Kidney glomerular epithelial cell (primary cell): ENCODE measurements at places on chromosomes 4 and X.

GRCh38 chr4:146359771-146360170, 145.4 kb downstream of the REELD1 start:
- no peak for DNase-seq

DNA sequence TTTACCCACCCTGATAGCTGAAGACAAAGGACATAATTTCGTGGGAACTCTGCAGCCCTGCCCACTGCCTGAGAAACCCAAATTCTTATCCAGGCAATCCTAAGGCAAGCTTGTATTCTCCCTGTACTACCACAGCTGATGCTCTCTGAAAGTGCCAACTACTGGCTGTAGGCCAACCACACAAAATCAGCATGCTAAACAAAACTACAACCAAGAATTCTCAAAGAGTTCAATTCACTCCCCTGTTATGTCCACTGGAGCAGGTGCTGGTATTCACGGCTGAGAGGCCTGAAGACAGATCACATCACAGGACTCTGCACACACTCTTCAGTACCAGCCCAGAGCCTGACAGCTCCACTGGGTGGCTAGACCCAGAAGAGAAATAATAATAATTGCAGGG, 375.9 kb upstream of the NDST4 start:
- DNase-seq: no peak

GRCh38 chr4:88045021-88045420, 37.6 kb downstream of the PKD2 start:
- DNase-seq: no peak

- no peak for DNase-seq
Observed at GRCh38 chrX:9560219-9560618, 95.4 kb downstream of the TBL1X start.

- DNase-seq: no peak
Observed at GRCh38 chr4:80062527-80062926, 10.5 kb downstream of the ANTXR2 start.

DNA sequence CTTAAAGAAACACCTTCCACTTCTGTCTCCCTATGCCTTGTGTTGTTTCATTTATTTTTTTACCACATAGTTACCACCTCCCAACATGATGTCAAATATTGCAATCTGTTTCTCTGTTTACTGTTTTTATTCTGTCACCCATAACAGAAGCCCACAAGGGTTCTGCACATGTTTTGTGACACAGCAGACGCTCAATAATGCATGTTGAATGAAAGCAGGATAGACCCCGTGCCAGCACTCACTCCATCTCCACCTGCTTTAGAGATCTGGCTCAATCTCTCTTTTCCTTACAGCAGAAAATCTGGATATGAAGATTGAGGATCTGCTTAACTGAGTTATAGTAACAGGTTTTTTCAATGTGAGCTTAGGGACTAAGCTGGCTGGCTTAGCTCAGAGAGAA, 116.8 kb upstream of the NUDT10 start:
- DNase-seq: no peak
